ENCODE measurements at places on chromosomes 5 and 9.

- no peak for DNase-seq
- H3K36me3 ChIP-seq = no peaks in the 10 kb centered on the region
- H3K27me3 ChIP-seq = no peaks in the 10 kb centered on the region
- H3K4me3 ChIP-seq = no peak overlapping the region
- no peaks in the 10 kb centered on the region for H3K4me1 ChIP-seq
- H3K27ac ChIP-seq = no peak overlapping the region
Observed at GRCh38 chr9:79763671-79764285, 192.0 kb downstream of the TLE4 start.

DNA sequence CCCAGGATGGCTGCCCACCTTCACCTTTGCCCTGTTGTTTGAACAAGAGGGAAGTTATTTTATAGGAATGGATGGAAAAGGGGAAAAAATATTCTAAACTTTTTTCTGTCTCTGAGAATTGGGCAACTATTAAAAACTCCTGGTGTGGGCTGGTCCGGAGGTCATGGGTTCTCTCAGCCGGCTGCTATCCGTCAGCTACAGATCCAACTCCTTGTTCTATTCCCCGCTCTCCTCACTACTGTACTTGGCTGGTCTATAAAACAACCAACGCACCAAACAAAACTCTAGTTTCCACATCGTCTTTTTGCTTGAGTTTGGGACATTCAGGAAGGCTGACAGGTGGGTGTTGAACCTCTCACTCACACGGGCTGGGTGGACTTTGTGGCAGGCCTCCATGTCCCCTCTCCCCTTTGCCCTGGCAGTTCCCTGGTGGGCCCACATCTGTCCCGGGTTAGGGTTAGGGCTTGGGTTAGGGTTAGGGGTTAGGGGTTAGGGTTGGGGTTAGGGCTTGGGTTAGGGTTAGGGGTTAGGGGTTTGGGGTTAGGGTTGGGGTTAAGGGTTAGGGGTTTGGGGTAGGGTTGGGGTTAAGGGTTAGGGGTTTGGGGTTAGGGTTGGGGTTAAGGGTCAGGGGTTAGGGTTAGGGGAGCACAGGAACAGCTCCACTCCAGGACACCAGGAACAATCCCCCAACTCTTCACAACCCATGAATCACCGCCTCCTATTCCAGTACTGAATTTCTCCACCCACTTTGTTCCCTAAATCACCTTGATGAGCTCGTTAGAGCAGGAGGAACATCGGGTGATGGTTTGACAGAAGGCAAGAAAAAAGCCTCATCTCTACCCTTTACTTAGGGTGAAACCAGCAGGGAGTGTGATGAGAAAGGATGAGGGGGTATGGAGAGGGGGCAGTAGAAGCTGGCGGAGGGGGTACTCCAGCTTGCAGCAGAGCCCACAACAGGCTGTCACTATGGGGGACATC lies 302.1 kb upstream of the IRX4 start:
- no peaks in the 10 kb centered on the region for H3K4me1 ChIP-seq
- no peak overlapping the region for H3K4me3 ChIP-seq
- no peaks in the 10 kb centered on the region for H3K27me3 ChIP-seq

DNA sequence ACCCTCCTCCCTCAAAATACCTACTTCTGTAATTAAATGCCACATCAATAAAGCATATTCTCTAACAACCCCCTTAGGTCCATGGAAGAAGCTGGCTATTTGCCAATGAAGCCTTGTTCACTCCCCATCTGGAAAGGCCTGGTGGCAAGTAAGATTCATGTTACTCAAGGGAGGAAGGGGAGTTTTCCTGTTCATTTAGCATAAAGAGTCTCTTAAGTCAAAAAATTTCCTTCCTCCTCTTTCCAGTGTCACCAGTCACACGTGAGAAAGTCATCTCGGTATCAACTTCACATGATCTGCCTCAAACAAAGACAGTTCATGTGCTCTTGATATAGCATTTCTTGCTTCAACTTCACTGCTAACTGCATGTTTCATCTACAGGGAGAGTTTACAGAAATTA lies 32.7 kb upstream of the RIC1 start:
- no peak overlapping the region for H3K27ac ChIP-seq
- H3K27me3 ChIP-seq = peaks cover 2% of the 10 kb centered on the region
- H3K4me1 ChIP-seq = peaks cover 8% of the 10 kb centered on the region
- no peaks in the 10 kb centered on the region for H3K36me3 ChIP-seq

- no peak overlapping the region for H3K4me3 ChIP-seq
- H3K4me1 ChIP-seq = no peaks in the 10 kb centered on the region
- no peak for DNase-seq
- H3K27ac ChIP-seq = no peak overlapping the region
Observed at GRCh38 chr9:109834855-109835254, 54.9 kb downstream of the PALM2AKAP2 start.

DNA sequence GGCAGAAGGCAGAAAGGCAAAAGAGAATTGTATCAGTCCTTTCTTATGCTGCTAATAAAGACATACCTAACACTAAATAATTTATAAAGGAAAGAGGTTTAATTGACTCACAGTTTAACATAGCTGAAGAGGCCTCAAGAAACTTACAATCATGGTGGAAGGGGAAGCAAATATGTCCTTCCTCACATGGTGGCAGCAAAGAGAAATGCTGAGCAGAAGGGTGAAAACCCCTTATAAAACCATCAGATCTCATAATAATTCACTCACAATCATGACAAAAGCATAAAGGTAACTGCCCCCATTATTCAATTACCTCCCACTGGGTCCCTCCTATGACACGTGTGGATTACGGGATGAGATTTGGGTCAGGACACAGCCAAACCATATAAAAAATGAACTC lies 312.5 kb upstream of the PTGER4 start:
- H3K27ac ChIP-seq = no peak overlapping the region
- no peak overlapping the region for H3K4me3 ChIP-seq
- peak; percentile 40 for DNase-seq
- no peaks in the 10 kb centered on the region for H3K4me1 ChIP-seq
- H3K36me3 ChIP-seq = no peaks in the 10 kb centered on the region
- H3K27me3 ChIP-seq = no peaks in the 10 kb centered on the region

GRCh38 chr9:101275769-101276250 lies 109.0 kb downstream of the BAAT start:
- no peak overlapping the region for H3K4me3 ChIP-seq
- no peak for DNase-seq
- no peak overlapping the region for H3K27ac ChIP-seq

DNA sequence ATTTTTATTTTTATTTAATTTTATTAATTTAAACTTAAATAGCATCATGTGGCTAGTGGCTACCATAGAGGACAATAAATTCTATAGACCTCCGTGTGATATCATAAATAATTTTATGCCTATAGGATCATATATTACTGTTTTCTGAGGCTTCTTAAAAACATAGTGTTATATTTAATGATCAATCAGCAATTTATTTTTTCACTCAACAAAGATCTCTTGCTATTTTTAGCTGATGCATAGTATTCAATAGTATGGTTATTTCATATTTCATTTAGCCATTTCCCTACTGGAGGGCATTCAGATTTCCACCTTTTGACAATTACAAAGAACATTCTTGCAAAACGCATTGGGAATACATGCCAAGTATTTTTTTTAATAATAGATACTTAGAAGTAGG lies 114.1 kb downstream of the PDE4D start:
- H3K27ac ChIP-seq = no peak overlapping the region
- H3K4me1 ChIP-seq = no peaks in the 10 kb centered on the region
- H3K4me3 ChIP-seq = no peak overlapping the region

DNA sequence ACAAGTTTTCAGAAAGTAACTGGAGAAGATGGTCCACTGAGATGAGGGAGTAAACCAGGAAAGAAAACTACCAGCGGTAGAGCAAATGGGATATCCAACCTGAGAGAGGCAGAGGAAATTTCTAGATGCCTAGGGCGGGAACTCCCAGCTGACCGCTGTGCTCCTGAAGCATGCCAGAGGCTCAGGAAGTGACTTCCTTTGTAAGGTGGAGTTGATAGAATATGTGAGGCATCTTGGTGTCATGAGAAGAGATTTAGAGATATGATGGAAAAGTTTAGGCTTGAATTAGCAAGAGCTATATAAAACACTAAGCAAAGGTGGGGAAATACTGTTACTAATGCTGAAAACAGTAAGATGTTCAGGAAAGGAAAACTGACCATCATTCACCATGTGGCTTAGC lies 124.1 kb downstream of the C9orf152 start:
- peaks cover 13% of the 10 kb centered on the region for H3K4me1 ChIP-seq
- no peak for DNase-seq
- H3K27ac ChIP-seq = no peak overlapping the region
- H3K27me3 ChIP-seq = no peaks in the 10 kb centered on the region
- no peak overlapping the region for H3K4me3 ChIP-seq

- no peak for DNase-seq
- H3K27me3 ChIP-seq = no peaks in the 10 kb centered on the region
- no peak overlapping the region for H3K27ac ChIP-seq
- no peak overlapping the region for H3K4me3 ChIP-seq
- no peaks in the 10 kb centered on the region for H3K4me1 ChIP-seq
Observed at GRCh38 chr5:32776200-32776599, 65.1 kb downstream of the NPR3 start.

DNA sequence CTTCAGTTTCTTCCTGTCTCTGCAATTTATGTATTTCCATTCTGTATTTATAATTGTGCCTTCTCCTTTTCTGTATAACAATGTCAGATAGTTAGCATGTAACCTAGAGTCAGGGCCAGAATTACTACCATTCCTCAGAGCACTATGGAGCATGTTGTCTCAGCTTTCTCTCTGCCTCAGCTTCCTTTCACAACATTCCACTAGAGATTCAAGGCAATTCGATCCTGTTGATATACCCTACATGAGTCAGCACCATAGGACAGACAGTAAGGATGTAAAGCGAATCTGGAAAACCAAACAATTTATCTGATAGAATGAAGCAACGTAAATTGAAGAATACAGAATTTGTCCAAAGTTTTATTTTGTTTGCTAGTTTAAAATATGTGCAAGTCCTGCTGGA lies 728.3 kb upstream of the SEMA6A start:
- no peak for DNase-seq
- H3K27ac ChIP-seq = no peak overlapping the region
- no peaks in the 10 kb centered on the region for H3K4me1 ChIP-seq
- H3K4me3 ChIP-seq = no peak overlapping the region
- H3K27me3 ChIP-seq = no peaks in the 10 kb centered on the region

DNA sequence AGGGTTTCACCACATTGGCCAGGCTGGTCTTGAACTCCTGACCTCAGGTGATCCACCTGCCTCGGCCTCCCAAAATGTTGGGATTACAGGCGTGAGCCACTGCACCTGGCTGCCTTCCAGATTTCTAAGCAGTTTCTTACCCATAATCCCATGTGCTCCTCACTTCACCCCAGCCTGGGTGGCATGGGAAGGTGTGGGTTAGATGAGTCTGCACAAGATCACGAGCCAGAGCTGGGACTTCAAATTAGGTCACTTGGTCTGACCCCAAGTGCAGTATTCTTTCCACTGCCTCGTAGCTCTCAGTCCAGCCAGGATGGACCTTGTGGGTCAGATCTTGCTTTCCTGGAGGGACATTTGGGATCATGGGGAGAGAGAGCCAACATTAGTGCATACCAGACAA lies 37.5 kb upstream of the STRBP start:
- H3K27me3 ChIP-seq = no peaks in the 10 kb centered on the region
- no peak for DNase-seq
- H3K4me1 ChIP-seq = peaks cover 12% of the 10 kb centered on the region
- no peak overlapping the region for H3K27ac ChIP-seq

- no peaks in the 10 kb centered on the region for H3K4me1 ChIP-seq
- DNase-seq = no peak
- H3K4me3 ChIP-seq = no peak overlapping the region
- no peak overlapping the region for H3K27ac ChIP-seq
- no peaks in the 10 kb centered on the region for H3K36me3 ChIP-seq
Observed at GRCh38 chr9:34928921-34929320, 29.2 kb upstream of the PHF24 start.

- H3K36me3 ChIP-seq = no peaks in the 10 kb centered on the region
- no peak overlapping the region for H3K27ac ChIP-seq
- no peaks in the 10 kb centered on the region for H3K4me1 ChIP-seq
- H3K27me3 ChIP-seq = no peaks in the 10 kb centered on the region
- DNase-seq = no peak
Observed at GRCh38 chr9:87343816-87344430, 153.7 kb upstream of the DAPK1 start.

DNA sequence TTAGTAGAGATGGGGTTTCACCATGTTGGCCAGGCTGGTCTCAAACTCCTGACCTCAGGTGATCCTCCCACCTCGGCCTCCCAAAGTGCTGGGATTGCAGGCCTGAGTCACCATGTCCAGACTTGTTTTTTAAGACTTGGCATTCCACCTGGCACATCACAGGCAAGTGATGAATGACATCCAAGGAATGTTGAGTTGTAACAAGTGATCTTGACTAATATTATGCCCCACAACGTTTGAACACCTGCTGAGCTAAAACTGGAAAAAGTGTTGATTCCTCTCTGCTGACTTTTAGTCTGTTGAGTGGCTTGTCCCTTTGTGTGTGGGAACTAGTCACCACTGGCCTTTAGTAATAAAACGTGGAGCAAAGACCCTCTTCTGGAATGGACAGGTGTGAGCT lies 54.6 kb downstream of the SUB1 start:
- no peak overlapping the region for H3K27ac ChIP-seq
- no peak for DNase-seq
- no peaks in the 10 kb centered on the region for H3K36me3 ChIP-seq
- no peaks in the 10 kb centered on the region for H3K4me1 ChIP-seq
- H3K27me3 ChIP-seq = no peaks in the 10 kb centered on the region

- H3K27ac ChIP-seq = no peak overlapping the region
- H3K4me3 ChIP-seq = no peak overlapping the region
- no peaks in the 10 kb centered on the region for H3K36me3 ChIP-seq
- no peaks in the 10 kb centered on the region for H3K27me3 ChIP-seq
Observed at GRCh38 chr9:108443741-108444140, 412.0 kb downstream of the ACTL7B start.

GRCh38 chr9:93200989-93201334 lies 17.0 kb downstream of the WNK2 start:
- no peak overlapping the region for H3K27ac ChIP-seq
- no peak for DNase-seq
- no peaks in the 10 kb centered on the region for H3K27me3 ChIP-seq
- no peaks in the 10 kb centered on the region for H3K36me3 ChIP-seq
- H3K4me1 ChIP-seq = no peaks in the 10 kb centered on the region
- H3K4me3 ChIP-seq = no peak overlapping the region

- H3K27ac ChIP-seq = no peak overlapping the region
- DNase-seq = no peak
- no peaks in the 10 kb centered on the region for H3K4me1 ChIP-seq
- no peak overlapping the region for H3K4me3 ChIP-seq
- H3K27me3 ChIP-seq = no peaks in the 10 kb centered on the region
Observed at GRCh38 chr9:13787234-13787833, 507.8 kb upstream of the MPDZ start.

GRCh38 chr9:71115448-71115975 lies 5.9 kb downstream of the TRPM3 start:
- DNase-seq = no peak
- H3K4me1 ChIP-seq = no peaks in the 10 kb centered on the region
- no peak overlapping the region for H3K27ac ChIP-seq
- no peaks in the 10 kb centered on the region for H3K36me3 ChIP-seq

Data from CD4-positive, CD25-positive, alpha-beta regulatory T cell (primary cell).